Upper lobe of left lung (tissue), 6 donors: ENCODE measurements at places on chromosomes 3 and 15.

DNA sequence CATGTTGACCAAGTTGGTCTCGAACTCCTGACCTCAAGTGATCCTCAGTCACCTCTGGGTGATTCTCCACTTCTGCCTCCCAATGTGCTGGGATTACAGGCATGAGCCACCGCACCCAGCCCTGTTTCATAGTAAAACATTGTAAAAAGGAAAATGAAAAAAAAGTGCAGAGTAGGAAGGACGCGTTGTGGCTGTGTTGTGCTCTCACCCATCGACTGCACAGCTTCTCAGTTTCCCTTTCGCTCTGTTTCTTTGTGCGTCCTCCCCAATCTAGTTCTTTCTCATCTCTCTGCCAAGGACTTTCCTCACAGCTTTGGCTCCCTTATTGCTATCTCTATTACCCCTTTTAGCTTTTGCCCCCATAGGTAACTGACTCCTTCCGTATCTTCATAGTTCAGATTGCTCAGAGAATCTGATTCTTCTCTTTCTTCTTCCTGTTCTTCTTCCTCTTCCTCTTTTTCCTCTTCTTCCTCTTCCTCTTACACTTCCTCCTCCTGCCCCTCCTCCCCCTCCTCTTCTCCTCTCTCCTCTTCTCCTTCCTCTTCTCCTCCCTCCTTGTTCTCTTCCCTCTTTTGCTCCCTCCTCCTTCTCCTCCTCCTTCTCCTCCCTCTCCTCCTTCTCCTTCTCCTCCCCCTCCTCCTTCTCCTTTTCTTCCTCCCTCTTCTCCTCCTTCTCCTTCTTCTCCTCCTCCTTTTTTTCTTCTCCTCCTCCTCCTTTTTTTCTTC is 81.1 kb upstream of the VGLL4 start:
- DNase-seq = no peak

- no peak for DNase-seq
Measured at GRCh38 chr15:69149803-69150202, 10.6 kb upstream of the GLCE start.

GRCh38 chr3:42056840-42057239 is 34.3 kb upstream of the TRAK1 start:
- DNase-seq = no peak

DNA sequence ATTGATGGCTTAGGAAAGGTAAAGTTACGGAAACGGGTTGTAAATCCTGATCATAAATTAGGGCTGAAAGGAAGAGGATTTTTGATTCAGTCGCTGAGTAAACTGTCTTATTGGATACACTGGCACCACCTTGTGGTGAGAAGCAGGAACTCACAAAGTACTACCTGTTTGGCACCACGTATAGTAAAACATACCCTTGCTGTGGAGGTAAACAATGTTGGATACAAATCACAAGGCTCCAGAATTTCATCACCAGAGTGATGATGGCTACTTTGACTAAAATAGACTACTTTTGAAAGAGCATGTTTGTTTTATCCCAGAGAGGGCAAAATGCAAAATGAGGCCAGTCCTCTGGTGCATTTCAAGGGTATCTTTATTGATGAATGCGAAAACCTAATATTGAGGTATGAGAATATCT is 216.9 kb downstream of the IGSF11 start:
- DNase-seq = peak; percentile 25

DNA sequence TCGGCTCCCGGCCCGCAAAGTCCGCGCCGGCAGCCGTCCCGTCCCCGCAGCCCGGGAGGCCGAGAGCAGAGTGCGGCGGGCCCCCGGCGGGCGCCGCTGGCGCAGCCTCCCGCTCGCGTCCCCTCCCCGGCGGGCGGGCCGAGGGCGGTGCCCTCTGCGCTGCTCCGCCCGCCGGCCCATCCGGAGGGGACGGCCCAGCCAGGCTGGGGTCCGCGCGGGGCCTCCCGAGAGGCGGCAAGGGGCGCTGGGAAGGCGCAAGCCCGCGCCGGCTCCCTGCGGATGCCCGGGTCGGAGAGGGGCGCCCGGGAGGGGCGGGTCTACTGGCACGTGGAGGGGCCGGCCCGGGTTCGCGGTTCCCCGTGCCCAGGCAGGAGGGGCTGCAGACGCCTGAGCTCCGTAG is at the start of the genes CLCN2 and POLR2H:
TSS of gene CLCN2 (minus strand) at position 74 of the 400 bp plus-strand sequence. CDS start 126 bp downstream, outside the sequence.
TSS of gene POLR2H (plus strand) at position 179 of the 400 bp plus-strand sequence. CDS start 1,783 bp downstream, outside the sequence.
- DNase-seq = peak; percentile 93

- no peak for DNase-seq
Measured at GRCh38 chr3:127730171-127730570, 57.4 kb downstream of the ABTB1 start.

- DNase-seq = no peak
Measured at GRCh38 chr3:160697637-160698380, 20.8 kb downstream of the ARL14 start.

GRCh38 chr3:7410782-7411181 is 549.9 kb downstream of the GRM7 start:
- no peak for DNase-seq

DNA sequence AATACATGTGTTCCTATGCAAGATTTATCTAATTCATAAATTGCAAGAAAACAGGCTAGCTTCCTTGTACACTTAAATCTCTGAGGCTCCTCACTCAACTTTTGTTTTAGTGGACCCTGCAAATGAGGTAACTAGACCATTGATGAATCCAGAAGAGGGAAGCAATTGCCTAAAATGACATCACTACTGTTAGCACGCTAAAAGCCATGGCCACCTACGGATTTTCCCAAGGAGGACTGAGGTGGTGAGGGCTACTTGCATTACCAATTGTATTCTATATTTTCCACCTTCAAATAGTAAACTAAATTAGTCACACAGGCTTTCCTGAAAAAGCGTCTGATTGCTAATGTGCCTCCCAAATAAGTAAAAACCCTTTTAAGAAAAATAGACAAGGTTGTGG is 140.7 kb downstream of the GADL1 start:
- DNase-seq = no peak

DNA sequence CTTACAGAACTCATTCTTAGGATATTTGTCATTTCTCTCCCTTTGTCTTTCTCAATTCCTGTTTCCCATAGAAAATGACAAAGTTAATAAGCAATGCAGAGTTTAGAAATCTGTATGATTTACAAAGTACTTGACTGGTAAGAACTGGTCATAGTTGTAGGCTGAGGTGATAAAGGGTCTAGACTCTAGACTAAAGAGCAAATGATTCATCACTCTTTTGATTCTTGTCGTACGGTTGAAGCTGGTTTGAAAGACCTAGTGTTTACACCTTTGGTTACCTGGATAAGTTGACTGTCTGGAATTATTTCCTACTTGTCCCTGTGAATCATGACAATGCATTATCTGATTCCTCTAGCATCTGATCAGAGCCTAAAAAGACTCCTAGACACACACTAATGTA is 58.9 kb upstream of the TP63 start:
- no peak for DNase-seq

DNA sequence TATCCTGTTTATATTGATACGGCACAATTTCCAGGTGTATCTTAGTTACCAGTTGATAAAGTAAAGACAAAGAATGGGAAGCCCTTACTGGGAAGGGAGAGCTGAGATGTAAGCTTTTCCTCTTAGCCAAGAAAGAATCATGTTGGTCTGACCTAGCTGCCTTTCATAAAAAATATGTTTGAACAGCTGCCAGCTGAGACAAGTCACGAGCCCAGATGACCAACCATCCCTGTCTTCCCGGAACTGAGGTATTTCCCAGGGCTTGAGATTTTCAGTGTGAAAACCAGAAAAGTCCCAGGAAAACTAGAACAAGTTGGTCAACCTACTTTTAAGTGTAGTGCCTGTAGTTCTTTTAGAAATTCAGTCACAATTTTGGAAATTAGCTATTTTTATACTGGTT is 3.6 kb upstream of the MYH15 start:
- no peak for DNase-seq

DNA sequence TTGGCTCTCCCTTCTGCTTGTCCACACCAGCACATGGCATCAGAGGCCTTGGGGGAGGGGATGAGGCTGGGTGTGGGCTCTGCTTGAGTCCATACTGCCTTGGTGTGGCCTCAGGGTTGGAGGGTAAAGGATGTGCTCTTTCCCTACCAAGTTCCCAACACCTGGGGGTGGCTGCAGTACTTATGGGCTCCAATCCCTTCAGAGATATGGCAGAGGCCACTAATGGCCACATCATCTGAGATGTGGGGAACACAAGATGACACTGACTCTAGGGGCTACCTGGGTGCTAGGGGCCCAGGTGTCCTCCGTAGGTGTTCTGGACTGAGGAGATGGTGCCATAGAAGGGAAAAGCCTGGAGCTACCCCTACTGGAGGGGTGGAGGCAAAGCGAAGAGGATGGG is 6.9 kb downstream of the CXCR6 start:
- no peak for DNase-seq

- no peak for DNase-seq
Measured at GRCh38 chr3:128544190-128544589, 51.2 kb upstream of the GATA2 start.

- DNase-seq = no peak
Measured at GRCh38 chr3:184040010-184040409, 8.5 kb downstream of the HTR3D start.

DNA sequence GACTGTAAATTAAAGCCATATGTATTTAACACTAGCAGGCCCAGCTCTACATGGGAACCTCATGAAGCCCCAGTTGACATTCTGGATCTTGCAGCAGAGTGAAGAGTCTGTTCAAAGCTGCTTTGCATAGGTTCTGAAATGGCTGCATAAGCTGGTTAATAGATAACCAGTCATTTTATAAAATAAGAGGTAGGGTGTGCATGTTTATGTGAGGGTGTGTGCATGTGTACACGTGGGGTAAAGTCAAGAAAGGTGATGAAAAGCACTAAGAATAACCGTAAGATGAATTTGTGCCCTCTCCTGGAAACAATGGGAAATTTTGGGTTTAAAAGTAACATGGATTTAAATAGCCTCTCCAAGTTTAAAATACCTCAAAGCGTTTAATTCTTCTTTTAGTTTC is 33.0 kb downstream of the PAQR9 start:
- no peak for DNase-seq

DNA sequence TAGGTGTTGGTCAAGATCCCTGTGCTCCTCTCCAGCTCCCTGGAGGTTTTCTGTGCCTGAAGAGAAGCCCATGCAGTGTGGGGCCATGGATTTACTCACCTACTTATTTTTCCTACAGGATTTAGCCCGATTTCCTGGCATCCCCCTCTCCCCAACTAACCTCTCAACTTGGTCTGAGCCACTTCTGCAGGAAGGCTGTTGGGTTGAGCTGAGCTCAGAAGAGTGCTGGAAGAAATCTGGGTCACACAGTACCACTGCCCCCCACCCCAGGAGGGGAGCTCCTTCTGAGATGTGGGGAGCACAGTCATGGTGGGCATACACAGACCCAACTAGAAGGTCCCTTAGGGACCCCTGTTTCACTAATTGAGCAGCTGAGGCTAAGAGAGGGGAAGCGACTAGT is 34.4 kb upstream of the SLCO2A1 start:
- DNase-seq = no peak

DNA sequence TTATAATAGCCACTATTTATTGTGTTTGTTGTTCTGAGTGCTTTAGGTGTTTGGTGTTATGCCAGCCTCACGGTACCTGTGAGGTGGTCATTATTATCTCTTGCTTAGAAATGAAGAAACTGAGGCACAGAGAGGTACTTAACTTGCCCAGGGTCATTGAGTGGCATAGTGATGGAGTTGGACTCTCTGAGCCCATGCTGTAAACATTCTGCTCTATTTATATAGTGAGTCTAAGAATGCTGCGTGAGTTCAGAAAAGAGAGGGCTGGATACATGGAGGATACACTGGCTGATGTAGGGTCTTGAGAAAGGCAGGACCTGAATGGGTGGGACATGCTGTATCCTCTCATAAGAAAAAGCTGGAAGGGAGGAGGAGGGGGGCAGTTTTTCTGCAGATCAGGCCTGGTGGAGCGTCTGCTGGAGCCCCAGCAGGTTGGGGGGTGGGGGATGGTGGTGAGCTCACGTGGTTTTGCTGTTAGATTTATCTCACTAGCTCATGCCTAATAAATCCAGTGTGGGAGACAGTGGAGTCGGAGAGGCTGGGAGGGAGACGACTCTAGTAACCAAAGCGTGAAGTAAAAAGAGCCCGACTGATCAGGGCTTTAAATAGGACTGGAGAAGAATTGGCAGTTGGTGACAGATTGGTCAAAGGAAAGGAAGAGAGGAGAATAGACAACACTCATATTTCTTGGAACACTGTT is 16.0 kb downstream of the MED12L start:
- no peak for DNase-seq
